ACHN (cell line): ENCODE measurements at places on chromosomes 5 and 9.
A peak's percentile ranks its signal among the peaks of the same experiment; 100 is the strongest.

GRCh38 chr5:44862808-44863207, 54.1 kb downstream of the MRPS30 start:
- DNase-seq = peak; percentile 37

GRCh38 chr5:7018198-7018597, 305.0 kb downstream of the TENT4A start:
- no peak for DNase-seq

- no peak for DNase-seq
These were observed 81.5 kb downstream of the GALNT10 start for GRCh38 chr5:154271936-154272514.

GRCh38 chr9:37329576-37329975, 92.9 kb upstream of the GRHPR start:
- peak; percentile 42 for DNase-seq

DNA sequence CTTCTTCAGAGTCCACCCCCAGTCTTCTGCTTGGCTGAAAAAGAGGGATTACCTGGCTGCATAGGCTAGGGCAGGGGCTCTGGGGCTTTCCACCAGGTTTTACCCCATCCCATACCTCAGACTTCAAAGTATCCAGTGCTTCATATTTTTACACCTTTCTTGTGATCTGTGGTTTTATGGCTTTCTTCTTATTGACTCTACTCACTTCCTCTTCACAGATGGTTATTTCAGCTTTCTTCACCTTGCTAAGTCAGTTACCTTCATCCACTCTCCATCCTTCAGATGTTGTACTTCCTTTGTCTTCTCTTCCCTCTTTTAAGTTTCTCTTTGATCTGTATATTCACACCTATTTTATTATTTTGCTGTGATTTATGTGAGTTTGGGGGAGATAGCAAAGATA, 104.3 kb downstream of the GRIA1 start:
- DNase-seq = no peak

- no peak for DNase-seq
These were observed 41.9 kb downstream of the VCAN start for GRCh38 chr5:83513491-83513890.

- DNase-seq = no peak
These were observed 746.6 kb downstream of the TAF11L14 start for GRCh38 chr5:18380729-18381362.
